ENCODE measurements at places on chromosomes 1 and 21. TPM values are rescaled to one million over a fixed set of nuclear protein-coding genes. Genes with fewer than 3 reads are reported as not detected.

- no peak for DNase-seq
Measured at GRCh38 chr1:109950509-109950908, 34.1 kb upstream of the AHCYL1 start.

DNA sequence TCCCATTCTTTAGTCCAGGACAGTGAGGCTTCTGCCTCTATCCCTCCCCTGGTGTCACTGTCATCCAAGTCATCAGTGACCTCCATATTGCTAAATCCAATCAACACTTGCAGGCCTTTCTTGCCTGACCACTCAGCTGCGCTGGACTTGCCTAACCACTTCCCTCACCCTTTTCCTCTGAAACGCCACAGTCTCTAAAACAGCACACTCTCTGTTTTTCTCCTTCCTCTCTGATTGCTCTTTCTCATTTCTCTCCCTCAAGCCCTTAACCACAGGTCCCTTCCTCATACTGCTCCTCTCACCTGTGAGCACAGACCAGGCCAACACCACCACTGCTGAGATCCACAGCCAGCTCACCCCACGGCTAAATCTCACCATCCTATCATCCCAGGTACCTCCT lies 17.5 kb downstream of the TAL1 start:
- DNase-seq = no peak

DNA sequence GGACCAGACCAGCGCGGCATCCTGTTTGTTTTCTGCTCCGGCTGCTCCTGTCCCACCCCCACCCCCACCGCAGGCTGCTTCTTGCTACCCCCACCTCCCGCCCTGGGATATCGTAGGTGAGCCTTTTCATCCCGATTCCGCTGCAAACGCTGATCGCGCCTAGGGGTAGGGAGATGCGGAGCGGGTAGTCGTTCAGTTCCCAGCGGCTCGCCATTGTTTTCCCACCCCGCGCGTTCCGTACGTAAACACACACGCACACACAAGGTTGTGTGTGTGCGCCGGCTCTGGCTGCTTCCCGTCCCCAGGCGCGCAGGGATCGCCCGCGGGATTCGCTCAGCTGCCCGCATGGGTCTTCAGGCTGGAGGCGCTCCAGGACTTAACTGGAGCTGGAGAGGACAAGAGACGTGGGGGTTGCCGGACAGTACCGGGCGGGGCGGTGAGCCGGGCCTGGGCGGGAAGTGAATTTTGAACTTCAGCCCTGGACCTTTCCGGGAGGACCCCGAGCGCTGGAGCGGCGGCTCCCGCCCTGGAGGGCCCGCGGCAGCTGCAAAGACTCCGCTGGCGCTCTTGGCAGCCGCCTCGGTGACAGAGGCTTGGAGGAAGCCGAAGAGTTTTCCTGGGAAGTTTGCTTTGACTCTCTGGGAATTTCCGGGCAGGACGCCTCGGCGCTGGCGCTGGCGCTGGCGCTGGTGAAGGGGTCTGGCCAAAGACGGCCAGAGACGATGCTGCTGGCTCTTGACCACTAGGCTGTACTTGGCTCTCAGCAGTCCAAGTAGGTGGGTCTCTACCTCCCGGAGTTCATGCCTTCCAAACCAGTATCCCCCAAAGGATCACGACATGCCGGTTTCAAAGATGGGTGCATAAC lies 1.6 kb downstream of the SOX13 start:
- DNase-seq = peak; percentile 76

DNA sequence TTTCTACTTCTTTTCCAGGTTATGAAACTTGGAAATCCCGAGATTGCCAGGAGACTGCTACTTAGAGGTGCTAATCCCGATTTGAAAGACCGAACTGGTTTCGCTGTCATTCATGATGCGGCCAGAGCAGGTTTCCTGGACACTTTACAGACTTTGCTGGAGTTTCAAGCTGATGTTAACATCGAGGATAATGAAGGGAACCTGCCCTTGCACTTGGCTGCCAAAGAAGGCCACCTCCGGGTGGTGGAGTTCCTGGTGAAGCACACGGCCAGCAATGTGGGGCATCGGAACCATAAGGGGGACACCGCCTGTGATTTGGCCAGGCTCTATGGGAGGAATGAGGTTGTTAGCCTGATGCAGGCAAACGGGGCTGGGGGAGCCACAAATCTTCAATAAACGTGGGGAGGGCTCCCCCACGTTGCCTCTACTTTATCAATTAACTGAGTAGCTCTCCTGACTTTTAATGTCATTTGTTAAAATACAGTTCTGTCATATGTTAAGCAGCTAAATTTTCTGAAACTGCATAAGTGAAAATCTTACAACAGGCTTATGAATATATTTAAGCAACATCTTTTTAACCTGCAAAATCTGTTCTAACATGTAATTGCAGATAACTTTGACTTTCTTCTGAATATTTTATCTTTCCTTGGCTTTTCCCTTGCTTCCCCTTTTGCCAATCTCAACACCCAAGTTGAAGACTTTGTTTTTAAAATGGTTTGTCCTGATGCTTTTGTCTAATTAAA lies 4.0 kb downstream of the CDKN2C start:
- DNase-seq = no peak

DNA sequence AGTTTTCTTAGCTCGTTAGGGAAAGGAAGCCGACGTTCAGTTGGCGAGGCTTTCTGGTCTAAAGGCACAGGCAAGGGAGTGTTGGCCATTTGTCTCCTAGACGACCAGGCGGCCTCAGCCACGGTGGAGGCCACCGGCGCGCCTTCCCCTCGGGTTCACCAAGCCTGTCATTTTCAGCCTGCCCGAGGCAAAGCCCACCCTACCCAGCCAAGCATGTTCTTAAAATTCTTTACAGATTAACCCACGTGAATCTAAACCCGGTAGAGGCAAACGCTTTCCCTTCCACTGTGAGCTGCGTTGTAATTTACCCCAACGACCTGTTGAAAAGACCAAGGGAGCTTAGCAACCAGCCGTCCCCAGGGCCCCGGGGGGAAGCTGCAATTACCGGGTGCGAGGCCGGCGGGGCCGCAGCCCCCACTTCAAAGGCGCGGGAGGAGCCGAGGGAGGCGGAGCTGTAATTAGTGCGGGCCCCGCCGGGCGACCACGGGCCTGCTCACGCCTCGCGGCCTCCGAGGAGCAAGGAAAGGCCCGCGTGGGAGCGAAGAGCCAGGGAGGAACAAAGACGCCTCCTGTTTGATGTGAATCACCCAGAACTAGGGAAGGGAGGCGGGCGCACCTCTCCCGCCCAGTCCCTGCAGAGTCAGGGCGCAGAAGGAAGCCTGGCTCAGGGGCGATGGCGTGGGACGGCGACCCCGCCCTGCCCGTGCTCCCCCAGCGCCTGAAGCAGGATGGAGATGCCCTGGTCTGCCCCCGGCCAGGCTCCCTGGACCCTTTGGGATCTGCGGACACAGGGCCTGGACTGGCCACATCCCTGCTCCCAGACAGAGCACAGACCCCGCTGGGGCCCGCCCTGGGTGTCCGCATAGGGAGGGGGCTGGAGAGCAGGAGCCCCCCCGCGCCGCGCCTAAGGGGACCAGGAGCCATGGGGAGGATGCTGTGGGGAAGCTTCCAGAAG lies 12.1 kb upstream of the TSPEAR start:
- DNase-seq = no peak

- no peak for DNase-seq
Measured at GRCh38 chr1:152413909-152414308, at the start of gene CRNN. Gene CRNN, minus strand, starts transcription at chr1:152414263. Its CDS starts 2,030 bp downstream, at chr1:152412233.

GRCh38 chr1:64223329-64224151 lies 20.1 kb downstream of the UBE2U start:
- DNase-seq = no peak

GRCh38 chr1:232386721-232387510 lies 243.0 kb downstream of the SIPA1L2 start:
- DNase-seq = no peak

DNA sequence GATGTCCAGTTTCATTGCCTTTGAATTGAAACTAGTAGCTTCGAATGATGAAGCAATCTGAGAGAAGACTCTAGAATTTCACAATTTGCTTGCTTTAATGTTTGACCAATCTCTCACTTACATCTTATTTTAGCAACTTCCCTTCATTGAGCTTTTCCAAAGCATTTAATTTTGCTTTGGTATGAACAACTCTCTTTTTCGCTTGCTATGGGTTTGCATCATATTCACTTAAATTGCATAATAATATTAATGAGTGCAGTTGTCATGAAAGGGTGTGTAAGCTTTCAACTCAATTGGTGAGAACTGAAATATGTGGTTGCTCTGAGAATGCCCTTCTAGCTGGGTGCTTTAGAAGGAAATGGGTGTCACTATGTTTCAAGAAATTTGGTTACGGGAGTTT lies 309.2 kb downstream of the HLX start:
- no peak for DNase-seq

The HCRTR1 gene
- not detected for total RNA-seq

DNA sequence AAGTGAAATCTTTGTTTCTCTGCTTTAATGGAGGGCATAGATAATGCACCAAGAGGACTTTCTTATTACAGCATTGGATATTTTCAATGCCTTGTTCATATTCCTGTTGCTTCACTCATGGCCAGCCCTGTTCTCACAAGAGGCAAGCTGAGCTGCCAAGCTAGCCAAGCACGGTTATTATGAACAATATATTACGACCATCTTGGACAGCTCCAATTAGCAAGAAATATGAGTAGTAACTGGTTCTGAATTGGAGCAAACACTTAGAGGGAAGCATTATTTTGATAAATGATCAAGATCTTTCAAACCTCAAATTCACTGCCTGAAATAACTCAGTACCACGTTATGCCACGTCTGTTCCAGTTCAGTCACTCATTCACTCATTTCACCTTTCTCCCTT lies 159.8 kb downstream of the SETD4 start:
- no peak for DNase-seq

- DNase-seq = no peak
Measured at GRCh38 chr21:37945036-37945435, 28.8 kb upstream of the KCNJ6 start.

DNA sequence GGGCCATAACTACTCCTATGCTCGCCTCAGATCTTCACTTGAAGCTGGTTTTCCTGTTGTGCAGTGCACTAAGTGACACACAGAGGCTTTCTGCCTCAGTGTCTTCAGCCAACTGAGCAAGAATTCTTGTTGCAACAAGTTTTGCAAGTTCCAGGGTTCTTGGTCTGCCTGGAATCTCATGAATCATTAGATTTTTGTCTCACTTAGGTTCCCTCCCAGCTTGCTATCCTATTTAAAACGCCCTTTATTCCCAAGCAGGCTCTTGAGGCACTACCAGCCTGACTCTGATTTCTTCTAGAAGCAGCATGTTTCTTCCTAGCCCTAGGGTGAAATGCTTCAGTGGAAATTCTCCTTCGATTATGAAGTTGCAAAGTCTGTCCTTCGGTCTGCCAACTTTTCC lies 158.8 kb downstream of the C1orf21 start:
- no peak for DNase-seq

DNA sequence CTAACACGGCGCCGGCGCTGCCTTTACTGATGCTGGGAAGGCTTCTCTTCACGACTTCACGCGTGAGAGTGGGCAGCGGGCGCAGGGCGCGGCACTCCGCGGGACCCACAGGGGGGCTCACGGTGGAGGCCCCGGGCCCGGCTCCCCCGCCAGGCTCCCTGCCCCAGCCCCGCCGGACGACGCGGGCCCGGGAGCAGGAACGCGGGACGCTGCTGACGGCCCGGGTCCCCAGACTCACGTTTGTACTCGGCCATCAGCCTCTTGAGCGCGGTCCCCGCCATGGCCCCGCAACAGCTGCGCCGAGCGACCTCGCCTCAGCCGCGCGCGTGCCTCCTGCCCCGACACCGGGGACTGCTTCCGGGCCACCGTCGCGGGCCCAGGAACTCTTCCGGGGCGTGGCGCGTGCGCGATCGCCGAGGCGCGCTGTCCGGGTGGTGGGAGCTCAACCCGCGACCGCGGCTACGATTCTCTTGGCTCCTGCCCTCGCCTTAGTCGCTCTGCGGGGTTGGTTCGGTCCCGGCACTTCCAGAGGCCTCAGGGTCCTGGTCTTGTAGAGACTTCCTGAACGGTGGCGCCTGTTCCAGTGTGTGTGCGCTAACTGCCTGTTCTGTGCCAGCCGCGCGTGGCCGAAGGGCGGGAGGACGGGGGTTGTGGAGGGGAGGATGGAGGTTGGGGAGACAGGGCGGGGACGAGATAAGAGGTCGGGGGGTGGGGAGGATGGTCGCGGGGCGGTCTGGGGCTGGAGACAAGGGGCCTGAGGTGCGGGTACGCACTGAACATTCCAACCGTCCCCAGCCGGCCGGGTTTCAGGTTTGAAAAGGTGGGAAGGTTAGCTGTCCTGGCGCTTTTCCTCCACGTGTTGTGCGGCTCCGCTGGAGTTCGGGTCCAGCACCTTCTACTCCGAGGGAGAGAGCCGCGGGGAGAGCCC lies at the start of gene UBE2G2:
Gene UBE2G2, minus strand, starts transcription at position 353 of the 928 bp plus-strand sequence. Its CDS starts 72 bp downstream, at position 281.
- peak; percentile 83 for DNase-seq

The GPATCH2 gene
- 26.2 TPM for total RNA-seq

GRCh38 chr21:26421724-26422123 lies 151.4 kb downstream of the CYYR1 start:
- DNase-seq = no peak

DNA sequence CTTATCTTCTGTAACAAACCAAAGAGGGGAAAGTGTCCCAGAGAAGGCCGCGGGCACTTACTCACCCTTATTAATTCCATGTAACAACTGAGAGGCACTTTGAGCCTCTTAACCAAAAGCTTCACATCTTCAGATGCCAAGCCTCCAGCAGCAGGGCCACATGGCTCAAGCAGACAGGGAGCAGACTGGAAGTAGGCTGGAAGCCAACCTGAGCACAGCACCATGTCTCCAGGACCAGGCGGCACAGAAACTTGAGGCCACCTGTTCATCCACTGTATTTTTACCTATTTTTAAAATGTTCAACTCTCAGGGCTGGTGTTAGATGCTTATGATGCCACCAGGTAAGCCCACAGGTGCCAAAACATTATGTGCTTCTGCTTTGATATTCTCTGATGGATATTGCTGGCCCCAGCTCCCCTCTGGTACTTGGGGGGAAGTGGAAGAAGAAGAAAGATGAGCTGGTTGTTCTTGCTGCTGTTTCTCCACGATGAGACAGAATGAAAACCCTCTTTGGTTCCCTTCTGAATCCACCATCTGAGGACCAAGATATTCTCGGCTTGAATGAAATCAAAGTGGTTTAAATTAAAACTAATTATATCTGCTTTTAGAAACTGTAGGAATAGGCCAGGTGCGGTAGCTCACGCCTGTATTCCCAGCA lies 30.6 kb upstream of the SDE2 start:
- no peak for DNase-seq

The RCSD1 gene
- total RNA-seq = 8.7 TPM

The PLA2G2D gene
- total RNA-seq = not detected

The VANGL2 gene
- 12.7 TPM for total RNA-seq

The LCE3D gene
- not detected for total RNA-seq

All from ureter (tissue), 1 donor.